ENCODE measurements at places on chromosomes 12 and 14.

- DNase-seq = peak; percentile 49
These were observed 50.3 kb upstream of the DICER1 start for GRCh38 chr14:95207475-95208233.

DNA sequence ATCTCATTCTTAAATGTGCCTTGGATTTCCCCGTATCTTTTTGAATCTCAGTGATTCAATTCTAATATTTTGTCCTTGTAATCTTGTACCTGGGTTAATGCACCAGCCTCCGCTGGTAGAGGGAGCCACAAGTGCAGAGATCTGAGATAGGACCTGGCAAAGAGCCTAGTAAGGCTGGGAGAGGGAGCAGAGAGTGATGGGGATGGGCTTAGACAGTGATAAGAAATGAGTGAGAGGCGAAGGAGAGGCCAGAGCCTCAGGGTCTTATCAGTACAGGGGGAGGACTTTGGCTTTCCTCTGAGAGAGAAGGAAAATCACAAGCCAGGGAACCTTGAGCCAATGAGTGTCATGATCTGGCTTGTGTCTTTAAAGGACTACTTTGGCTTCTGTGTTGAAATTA is 30.5 kb upstream of the LMNTD1 start:
- peak; percentile 33 for DNase-seq

- no peak for DNase-seq
These were observed 18.7 kb upstream of the CREBL2 start for GRCh38 chr12:12592930-12593329.

- DNase-seq = no peak
These were observed 9.8 kb upstream of the EXD2 start for GRCh38 chr14:69181491-69181890.

- no peak for DNase-seq
These were observed 9.5 kb downstream of the OR10AD1 start for GRCh38 chr12:48193623-48194022.

GRCh38 chr14:105343194-105343593 is 28.6 kb downstream of the PACS2 start:
- DNase-seq = no peak

DNA sequence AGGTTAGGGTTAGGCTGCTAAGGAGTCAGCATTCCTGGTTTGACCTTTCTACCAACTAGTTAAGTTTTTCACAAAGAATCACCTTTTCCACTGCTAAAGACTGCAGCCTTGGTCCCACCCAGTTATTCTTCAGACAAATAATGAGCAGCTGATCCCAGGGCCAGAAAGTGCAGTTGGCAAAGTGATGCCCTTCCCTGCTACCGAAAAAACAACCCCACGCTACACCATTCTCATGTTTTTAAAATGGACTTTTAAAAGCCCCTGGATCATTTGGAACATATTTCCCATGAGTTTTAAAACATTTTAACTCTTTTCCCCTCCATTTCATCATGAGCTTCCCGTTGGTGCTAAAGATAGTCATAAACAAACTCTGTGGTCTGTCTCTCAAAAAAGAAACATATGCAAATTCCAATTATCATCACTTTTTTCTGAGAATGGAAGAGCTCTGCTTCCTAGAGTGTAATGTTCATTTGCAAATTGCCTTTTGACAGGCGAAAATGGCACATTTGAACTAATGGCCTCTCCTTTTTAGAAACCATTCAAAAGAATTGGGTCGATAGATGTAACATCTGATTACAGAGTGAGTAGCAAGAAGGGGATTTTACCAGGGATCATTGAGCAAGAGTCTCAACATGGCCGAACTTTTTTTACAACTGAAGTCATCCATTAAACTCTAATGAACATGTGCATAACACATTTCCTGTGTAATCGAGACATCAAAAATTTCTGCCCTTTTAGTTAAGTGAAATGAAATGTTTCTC is 129.3 kb upstream of the RAP1B start:
- no peak for DNase-seq

GRCh38 chr14:39957290-39957689 is 525.1 kb upstream of the FBXO33 start:
- no peak for DNase-seq

- no peak for DNase-seq
These were observed 8.5 kb downstream of the ACSS3 start for GRCh38 chr12:81086342-81086741.

- DNase-seq = no peak
These were observed 19.5 kb downstream of the FOXN4 start for GRCh38 chr12:109289551-109289950.

DNA sequence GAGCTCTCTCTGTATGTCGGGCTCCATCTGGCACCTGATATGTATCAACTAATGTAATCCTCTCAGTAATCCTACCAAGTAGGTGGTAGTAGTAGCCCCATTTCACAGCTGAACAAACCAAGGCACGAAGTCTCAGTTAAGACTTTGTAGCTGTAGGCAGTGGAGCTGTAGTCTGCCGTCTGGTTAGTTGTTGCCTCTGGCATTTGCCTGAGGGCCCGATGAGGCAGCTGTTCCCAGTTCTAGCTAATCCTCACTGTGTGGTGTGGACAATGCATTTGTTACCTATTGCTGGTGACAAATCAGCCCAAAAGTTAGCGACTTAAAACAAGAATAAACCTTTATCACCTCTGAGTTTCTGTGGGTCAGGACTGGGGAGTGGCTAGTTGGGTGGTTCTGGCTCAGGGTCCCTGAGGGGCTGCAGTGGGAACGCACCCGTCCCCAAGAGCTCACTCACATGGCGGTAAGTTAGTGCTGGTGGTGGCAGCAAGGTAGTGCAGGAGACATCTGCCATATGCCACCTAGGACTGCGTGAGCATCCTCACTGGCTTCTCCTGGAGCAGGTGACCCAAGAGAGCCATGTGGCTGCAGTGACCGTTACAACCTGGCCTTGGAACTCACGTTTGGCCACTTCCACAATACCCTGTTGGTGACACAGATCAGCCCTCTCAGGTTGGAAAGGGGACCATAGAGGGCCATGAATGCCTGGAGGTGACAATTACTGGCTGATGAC is 5.6 kb downstream of the AACS start:
- DNase-seq = no peak
